Aorta (tissue), 5 donors: ENCODE measurements at places on chromosomes 6 and 20. TPM values are rescaled to one million over a fixed set of nuclear protein-coding genes. Genes with fewer than 3 reads are reported as not detected.
A peak's percentile ranks its signal among the peaks of the same experiment; 100 is the strongest.

DNA sequence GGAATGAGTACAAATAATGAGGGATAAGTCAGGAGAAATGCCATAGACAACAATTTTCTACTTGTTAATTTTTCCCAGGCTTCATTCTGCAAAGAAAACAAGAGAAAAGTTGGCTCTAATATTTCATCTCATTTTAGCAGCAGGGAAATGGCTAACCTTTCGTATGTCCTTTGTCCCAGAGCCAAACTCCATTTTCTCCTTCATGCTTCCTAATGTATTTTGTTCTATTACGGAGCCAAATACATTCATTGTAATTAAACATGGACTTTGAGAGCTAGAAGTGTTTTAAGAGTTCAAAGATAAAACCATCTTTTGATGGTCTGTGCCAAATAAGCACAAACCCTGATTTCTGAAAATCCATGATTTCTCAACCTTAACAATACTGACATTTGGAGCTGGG, 136.9 kb downstream of the PTCHD4 start:
- no peak for DNase-seq

DNA sequence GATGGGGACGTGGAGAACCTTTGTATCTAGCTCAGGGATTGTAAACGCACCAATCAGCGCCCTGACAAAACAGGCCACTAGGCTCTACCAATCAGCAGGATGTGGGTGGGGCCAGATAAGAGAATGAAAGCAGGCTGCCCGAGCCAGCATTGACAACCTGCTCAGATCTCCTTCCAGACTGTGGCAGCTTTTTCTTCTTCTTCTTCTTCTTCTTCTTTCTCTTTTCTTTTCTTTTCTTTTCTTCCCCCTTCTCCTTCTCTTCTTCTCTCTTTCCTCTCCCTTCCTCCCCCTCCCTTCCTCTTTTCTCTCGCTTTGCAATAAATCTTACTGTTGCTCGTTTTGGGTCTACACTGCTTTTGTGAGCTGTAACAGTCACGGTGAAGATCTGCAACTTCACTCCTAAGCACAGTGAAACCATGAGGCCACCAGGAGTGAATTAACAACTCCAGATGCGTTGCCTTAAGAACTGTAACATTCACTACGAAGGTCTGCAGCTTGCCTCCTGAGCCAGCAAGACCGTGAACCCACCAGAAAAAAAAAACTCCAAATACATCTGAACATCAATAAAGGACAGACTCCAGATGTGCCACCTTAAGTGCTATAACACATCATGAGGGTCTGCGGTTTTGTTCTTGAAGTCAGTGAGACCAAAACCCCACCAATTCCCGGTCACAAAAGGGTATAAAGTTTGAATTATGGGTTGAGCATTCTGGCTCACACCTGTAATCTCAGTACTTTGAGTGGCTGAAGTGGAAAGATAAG, 19.6 kb upstream of the SERPINB1 start:
- DNase-seq, result no peak

GRCh38 chr6:26312501-26313397, 52.2 kb upstream of the BTN3A2 start:
- DNase-seq, result peak; percentile 73

The MYO6 gene
- total RNA-seq, result 24.4 TPM

DNA sequence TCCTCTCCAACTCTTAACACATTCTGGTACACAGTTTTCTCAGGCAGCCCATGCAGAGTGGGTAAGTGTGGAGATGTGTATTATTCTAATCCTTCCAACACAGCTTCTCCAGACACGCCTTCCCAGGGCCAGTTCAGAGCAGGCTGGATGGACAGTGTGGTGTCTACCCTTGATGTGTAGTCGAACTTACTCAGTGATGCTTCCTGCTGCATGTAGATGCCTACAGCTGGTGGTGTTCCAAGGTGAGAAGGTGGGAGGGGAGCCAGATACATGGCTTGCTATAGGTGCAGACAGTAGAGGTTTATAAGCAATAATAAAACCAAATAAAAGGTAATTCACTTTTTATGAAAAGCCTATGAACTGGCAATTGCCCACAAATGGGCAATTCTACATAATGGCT, 104.0 kb downstream of the QRSL1 start:
- DNase-seq, result no peak

The JPH2 gene
- total RNA-seq, result 140 TPM

DNA sequence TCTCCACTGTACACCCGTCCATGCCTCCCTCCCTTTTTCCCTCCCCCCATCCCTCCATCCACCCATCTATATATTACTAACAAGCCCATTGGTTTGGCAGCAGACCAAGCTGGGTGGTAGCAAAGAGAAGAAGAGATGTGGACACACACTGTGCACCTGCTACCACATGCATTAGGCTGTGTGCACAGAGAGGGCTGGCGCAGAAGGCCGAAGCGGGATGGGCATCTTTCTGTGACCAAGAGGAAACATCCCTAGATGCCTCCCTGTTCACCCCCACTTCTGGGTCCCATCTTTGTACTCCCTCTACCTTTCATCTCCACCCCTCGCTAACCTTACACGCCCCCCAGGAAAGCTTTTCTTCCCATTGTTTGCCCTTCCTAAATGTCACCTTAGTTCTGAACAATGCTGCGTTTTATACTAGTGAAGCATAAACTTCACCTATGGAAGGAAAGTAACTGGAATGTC, 64.9 kb upstream of the AFDN start:
- no peak for DNase-seq

GRCh38 chr6:127554435-127555006, 22.5 kb upstream of the C6orf58 start:
- DNase-seq, result no peak

The TRAPPC3L gene
- 0.36 TPM for total RNA-seq

GRCh38 chr6:81895511-81896185, 143.2 kb upstream of the TENT5A start:
- DNase-seq, result no peak

DNA sequence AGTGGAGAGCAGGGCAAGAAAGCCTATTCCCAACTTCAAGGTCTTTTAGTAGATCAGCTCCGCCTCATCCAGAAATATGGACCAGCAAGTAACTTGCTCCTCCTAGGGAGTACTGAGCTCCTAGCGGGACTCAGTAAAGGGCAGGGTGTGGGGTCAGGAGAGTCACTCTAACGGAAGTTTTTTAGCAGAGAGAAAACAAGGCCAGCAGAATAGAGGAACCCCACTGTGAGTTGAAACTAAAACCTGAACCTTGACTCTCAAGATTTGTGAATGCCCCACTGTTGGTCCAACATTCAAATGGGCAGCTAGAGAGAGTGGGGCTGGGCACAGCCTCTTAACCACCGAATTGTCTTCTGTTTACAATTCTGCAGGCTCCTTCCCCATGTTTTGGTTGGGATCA, 244.8 kb downstream of the FARS2 start:
- no peak for DNase-seq

- no peak for DNase-seq
These were observed 459.1 kb upstream of the CITED2 start for GRCh38 chr6:139833592-139833991.

The LSM2 gene
- total RNA-seq, result 33.4 TPM

DNA sequence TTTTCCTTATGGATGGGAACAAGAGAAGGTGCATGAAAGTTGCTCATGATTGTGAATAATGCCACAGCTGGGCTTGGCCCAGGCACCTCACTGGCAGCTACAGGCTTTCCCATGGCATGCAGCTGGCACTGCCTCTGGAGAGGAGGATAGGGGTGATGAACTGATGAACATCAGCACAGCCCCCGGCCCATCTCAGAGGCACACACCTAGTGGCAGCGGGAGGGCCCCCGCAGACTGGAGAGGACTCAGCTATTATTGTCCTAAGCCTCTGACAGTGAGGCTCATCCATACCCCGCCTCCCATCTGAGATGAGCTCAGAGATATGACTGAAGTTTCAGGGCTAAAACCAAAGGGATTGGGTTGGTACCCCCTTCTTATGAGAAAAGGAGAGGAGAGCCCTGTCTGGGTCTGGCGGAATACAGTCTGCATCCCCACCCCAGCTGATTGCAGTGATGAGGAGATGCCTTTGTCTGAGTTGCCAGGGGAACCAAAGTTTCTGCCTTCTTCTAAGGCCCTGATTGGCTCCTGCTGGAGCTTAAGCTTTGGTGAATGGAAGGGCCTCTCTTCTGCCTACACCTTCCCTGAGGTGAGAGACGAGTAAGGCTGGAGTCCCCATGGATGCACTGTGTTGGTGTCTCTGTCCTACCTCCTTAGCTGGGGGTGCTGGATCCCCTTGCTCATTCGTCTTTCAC, 27.6 kb upstream of the EPB41L1 start:
- DNase-seq, result no peak

The TGM2 gene
- total RNA-seq, result 561 TPM

DNA sequence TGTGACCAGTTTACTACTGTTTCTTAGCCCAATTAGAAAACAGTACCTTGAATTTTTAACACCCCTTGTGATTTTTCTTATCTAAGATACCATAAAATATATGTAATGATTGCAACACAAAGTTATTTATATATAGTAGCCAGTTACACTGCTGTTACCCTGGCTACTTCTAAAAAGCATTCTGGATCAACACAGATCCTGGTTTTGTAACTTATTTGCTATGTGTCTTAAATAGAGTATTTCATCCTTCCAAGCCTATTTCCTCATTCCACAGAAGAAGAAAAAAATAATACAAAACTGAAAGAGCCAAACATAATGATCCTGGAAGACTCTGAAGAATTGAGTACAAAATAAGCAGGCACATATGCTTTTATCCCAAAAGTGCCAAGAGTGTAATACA, 19.0 kb upstream of the GSTA4 start:
- no peak for DNase-seq

DNA sequence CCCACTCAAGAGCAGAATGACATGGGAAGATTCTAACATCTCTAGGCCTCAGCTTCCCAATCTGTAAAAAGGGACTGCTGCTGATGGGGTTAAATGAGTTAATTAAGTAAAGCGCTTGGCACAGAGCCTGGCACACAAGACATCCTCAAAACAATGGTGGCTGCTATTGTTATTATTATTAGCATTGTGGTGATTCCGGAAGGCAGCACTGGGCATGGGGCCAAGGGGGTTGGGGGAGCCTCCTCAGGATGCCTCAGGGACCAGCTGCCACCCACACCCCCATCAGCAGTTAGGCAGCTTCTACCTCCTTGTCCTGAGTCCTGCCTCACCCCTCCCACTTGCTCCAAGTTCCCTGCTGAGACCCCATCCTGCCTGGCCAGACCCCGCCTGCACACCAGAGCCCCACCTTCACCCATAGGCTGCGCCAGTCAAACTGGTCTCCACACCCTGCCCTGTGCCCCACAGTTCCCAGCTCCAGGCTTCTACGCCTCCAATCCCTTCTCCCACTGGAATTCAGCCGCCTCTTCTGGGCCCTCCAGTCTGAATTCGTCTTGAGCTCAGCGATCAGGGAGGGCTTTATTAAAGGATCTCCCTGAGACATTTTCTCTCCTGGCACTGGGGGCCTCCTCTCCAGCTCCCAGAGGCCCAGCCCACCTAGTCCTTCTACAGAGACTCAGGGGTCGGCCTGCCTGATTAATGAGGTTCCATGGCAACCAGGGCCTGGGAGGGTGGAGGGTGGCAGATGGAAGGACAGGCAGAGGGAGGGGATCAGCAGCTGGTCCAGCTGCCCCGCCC, 1.5 kb downstream of the E2F1 start:
- no peak for DNase-seq

DNA sequence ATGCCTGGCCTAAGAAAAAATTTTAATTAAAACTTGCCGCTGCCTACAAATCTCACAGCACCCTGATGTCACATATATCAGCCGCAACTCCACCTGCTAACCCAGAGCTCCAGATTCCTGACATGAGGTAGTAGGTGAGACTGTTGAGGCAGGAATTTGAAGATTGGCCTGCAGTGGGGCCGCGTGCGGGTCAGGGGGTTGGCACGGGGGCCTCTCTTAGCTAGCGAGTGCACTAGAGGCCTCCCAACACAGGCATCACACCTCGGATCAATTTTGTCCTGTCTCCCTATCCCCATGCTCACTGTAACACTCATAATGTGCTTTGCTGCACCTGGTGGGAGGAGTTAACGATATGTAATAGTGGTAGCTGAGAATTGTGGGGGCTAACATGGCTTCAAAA, 349.8 kb downstream of the CDC5L start:
- DNase-seq, result no peak

GRCh38 chr6:15109338-15110090, 136.4 kb upstream of the JARID2 start:
- DNase-seq, result no peak

The MACROD2 gene
- 6.2 TPM for total RNA-seq

DNA sequence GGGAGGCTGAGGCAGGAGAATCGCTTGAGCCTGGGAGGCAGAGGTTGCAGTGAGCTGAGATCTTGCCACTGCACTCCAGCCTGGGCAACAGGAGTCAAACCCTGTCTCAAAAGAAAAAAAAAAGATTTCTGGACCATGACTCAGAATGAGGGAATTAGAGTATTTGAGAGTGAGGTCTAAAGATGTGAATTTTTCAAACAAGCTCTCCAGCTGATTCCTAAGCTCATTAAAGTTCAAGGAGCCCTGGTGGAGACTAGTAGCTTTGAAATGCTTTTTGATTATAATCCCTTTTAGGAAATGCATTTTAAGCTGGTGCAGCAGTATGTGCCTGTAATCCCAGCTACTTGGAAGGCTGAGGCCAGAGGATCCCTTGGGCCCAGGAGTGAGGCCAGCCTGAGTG, 21.8 kb upstream of the SRF start:
- DNase-seq, result no peak

DNA sequence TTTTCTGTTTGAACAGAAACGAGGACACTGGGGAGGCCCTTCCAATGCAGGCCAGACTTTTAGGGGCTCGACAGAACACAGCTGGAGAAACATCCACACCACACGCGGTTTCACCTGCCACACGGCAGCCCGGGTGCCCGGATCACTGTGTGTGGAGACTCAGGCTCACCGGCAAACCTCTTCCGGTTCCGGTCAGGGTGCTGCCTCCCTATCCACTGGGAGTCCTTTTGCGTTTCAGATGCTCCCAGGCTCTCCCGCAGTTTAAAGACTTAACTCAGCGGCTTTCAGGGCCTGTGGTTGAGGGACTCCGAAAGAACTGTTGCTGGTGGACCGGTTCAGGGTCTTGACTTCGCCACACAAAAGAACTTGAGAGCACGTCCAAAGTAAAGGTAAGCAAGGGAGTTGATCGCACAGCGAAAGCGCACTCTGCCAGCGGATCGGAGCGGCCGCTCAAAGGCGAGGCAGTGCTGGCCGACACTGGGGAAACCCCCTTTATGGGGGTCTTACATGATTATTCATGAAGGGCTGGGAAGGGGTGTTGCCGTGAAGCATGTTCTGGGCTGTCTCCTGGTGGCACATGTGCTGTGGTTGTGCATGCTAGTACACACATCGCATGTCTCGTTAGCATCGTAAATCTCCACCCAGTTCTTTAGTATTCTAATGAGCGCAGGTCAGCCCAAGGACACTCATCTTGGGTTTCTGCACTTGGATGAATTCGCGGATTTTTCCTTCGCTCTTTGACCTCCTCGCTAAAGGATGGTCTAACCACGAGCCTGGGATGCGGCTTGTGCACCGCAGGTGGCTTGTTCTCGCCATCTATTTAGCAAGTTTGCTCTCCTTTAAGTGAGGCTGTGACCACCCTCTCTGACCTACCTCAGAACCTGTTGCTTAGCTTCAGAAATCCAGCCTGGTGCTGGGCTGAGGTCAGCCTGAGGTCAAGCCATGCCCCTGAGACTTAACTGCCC, 180.3 kb downstream of the CDH26 start:
- peak; percentile 72 for DNase-seq

GRCh38 chr20:60718743-60719480, 533.1 kb upstream of the CDH4 start:
- DNase-seq, result no peak
